ENCODE measurements at places on chromosomes 7 and 10.

DNA sequence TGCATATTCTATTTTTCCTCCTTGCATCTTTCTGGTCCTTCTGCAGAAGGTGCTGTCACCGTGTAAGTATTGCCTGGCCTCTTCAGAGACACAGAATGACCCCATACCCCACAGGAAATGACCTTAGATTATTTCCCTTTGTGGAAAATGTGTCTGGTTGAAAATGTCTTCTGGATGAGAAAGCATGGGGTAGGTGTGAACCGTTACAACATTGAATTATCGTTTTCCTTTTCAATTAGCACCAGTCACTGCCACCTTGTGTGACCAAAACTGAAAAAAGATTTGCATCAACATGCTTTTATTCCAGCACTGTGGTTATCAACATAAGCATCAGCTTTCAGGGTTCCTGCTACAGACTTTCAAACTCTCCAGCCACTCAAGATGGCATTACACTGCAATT, 58.0 kb upstream of the CELF2 start:
- DNase-seq: no peak

- DNase-seq: no peak
Measured at GRCh38 chr10:12364559-12364958, 15.2 kb downstream of the CAMK1D start.

DNA sequence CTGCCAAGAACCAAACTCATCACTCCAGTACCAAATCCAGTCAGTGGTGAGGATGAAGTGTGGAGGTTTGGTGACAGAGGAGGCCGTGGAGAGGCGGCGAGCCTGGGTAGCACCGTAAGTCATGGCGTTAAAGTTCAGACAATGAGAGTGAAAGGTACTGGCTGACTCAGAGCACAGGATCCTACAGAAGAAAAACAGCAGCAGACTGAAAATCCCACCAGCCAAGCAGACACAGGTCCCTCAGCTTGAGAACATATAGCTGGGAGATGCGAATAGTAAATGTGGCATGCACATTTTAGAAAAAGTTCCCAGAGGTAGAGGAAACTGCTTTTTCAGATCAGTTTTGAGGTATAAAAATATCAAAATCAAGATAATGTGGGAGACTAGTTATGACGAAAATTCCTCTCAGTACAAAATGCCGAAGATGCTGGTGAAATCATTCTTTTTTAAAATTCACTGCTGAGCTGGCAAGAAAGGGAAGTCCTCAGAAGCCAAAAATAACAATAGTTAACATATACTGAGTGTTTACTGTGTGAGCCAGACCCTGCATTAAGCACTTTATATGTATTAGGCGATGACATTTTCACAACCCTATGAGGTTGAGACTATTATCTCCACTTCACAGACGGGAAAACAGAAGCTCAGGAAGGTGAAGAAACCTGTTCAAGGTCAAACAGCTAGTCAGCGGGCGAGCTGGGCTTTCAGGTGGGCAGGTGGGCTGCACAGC, 20.9 kb downstream of the PARP12 start:
- DNase-seq: no peak

DNA sequence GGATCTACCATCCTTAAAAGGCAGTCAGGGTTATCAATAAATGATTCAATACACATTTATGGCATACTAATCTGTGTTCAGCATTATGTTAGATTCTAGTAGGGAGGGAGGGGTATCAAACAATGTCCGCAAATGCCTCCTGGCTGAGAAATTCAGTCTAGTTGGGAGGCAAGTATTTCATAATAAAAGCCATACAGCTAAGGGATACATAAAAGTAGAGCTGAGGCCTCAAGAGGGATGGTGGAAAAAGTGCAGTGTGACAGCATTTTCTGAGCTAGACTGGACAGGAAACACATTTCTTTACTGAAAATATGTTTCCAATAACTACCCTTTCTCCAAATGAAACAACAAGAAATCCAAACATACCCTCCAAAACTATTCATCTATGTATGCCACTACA, 152.8 kb upstream of the LRRN3 start:
- no peak for DNase-seq

DNA sequence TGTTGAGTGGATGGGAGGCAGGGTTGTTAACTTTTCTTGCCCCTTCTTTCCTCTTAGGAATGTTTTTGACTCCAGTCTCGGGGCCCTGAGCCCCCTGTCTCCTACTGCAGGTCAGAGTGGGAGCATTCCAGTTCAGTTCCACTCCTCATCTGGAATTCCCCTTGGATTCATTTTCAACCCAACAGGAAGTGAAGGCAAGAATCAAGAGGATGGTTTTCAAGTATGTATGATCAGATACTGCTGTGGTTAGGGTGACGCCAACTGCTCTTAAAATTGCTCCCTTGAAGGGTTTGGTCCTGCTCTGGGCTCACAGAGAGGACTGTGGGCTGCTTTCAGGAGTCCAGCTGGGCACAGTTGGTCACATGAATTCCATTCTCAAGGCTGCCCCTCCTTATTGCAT, 22.0 kb downstream of the VWA2 start:
- no peak for DNase-seq

DNA sequence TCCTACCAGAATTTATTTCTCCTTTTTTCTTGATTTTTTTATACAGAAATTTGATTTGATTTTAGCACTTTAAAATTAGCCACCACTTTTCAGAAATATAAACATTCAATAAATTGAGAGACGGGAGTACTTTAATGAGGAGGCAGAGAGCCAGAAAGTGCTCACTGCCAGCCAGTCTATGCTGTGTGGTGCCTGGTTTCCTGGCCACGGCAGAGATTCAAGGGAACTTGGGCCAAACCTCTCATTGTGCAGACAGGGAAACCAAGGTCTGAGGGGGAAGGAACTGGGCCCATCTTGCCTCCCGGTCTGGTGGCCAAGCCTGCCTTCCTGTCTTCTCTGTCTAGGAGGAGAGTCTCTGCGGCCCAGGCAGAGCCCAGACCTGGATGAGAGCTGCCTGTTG, 25.9 kb downstream of the ADAMTS14 start:
- no peak for DNase-seq

- no peak for DNase-seq
Measured at GRCh38 chr7:147079083-147079482, 962.5 kb downstream of the CNTNAP2 start.

- DNase-seq: no peak
Measured at GRCh38 chr10:929960-930624, 1.4 kb downstream of the LARP4B start.

GRCh38 chr7:105816266-105816843, 60.0 kb downstream of the ATXN7L1 start:
- no peak for DNase-seq

DNA sequence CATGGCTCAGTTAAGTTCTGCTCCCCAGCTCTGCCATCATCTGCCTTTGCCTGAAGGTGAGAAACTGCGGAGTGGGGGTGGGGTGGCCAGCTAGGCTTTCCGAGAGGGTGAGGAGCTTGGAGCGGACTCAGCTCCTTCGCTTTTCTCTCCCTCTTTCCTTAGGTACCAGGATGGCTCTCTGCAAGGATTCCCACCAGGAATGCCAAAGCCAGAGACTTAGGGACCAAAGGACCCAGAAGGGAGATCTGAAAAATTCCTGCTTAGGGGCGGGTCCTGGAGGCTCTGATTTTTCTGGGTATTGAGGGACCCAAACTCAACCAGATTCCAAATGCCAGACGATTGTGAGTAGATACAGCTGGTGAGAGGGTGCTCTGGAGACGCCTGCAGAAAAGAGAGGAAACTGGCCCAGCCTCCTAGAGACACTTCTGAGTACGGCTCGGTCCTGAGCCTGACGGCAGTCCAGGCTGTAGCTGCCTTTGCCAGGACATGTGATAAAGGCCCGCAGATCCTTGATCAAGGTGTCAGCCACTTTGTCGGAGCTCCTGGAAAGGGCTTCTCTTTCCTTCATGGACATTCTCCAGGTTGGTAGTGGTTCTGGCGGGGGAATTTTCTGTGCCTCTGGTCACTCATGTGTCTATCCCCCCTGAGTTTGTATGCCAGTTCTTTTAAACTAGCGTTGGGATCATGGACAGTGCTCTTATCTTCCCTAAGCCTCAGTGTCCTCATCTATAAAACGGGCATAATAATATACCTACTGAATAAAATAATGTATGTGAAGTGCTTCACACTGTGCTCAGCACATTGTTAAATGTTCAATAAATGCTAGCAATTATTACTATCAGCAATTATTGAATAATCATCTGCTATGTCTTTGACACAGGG, 42.5 kb upstream of the BTRC start:
- DNase-seq: no peak

DNA sequence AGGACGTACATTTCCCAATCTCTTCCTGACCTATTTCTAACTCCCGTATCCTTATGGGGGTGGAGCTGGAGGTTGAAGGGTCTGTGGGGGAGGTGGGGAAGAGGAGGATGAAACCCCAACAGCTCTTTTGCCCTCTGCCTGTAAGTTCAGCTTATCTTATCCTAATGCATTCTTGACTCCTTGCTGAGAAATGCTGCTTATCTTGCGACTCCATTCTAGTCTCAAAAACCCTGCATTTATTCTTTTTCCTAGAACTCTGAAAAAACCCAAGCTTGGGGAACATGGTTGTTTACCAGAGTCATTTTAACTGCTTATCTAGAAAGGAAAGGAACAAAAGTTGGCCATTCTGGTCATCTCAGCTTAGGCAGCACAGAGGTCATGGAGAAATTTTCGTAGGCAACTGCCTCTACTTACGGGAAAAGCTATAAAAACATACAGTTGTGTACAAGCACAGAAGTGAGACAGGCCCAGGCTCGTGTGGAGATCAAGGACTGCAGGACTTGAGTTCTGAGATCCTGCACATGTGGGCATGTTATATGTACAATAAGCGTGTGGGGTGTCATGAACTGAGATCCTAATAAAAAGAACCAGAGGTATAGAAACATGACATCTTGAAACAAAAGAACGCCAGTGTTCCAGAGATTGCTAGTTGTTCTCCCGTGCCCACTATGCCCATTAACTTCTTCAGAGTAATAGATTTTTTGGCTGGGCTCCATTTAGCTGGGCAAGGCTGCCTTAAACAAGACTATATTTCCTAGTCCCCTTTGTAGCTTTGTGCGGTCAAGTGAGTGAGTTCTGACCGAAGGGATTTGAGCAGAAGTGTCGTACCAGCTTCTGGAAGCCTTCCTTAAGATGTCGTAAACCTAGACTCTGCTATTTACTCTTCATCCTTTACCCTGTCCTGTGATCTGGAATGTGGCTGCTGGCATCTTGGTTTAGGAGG, 9.6 kb downstream of the INMT start:
- DNase-seq: no peak

DNA sequence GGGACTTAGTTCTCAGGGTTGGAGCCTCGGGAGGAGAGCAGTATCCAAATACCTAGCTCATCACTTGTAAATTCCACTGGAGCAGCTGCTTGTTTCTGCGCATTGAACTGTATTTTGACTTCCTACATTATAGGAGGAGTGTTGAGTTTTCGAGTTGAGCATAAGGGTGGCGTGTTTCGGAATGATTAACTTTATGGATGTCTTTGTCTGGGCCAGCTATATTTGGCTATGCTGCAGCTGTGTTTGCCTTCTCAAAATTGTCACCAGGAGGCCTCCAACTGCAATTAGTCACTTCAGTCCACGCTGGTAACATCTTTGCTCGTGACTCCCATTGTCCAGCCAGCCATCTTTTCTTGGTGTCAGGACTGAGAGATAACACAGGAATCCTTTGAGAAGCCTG, 9.1 kb downstream of the CELF2 start:
- DNase-seq: no peak

DNA sequence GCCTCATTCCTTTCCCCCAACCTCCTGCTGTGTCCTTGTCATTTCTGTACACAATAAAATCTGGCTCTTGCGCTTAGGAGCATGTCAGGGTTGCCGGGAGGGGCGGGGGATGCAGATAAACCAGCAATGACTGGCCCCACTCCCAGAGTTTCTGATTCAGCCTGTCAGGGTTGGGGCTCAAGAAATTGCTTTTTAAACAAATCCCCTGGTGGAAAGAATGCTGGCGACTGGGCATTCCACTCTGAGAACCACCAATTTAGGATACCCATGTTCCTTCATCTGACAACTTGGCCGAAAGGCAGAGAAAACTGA, 376.4 kb downstream of the TCERG1L start:
- no peak for DNase-seq

DNA sequence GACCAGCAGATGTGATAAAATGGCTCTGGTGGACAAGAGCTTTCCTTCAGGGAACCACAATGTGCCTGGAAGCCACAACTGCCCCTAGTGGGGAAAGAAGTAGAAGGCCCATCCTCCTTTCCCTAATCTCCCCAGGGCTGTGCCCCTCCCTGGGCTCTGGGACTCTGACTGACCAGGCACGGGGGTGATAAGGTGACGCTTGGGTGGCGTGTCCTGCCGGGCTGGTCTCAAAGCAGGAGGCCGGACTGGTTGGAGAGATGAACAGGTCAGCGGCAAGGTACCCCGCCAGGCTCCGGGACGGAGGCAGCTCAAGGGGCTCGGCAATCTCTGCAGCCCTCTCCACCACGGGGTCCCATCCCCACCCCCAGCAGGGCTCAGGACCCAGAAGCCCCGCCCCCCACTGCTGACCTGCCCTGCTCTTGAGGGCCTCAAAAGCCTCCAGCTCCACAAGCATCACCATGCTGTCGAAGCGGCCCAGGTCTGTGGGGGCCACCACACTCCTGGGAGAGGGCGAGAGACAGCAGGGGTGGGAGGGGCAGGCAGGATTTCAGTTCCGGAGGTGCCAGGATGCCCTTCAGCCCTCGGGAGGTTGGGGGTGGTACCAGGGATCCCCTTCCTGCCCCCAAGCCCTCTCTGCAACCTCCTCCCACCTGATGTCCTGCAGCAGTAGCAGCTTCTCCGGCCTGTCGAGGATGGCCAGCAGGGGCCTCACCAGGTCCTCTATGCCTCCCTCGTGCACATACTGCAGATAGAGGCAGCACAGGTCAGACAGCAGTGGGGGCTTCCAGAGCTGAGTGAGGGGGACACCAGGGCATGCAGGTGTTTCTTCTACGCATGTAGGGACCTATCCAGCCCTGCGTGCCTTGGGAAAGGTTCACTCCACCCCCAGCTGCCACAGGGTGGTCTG, 12.2 kb downstream of the LZTS2 start:
- DNase-seq: no peak

GRCh38 chr7:36281945-36282717, 107.5 kb upstream of the ANLN start:
- peak; percentile 33 for DNase-seq

DNA sequence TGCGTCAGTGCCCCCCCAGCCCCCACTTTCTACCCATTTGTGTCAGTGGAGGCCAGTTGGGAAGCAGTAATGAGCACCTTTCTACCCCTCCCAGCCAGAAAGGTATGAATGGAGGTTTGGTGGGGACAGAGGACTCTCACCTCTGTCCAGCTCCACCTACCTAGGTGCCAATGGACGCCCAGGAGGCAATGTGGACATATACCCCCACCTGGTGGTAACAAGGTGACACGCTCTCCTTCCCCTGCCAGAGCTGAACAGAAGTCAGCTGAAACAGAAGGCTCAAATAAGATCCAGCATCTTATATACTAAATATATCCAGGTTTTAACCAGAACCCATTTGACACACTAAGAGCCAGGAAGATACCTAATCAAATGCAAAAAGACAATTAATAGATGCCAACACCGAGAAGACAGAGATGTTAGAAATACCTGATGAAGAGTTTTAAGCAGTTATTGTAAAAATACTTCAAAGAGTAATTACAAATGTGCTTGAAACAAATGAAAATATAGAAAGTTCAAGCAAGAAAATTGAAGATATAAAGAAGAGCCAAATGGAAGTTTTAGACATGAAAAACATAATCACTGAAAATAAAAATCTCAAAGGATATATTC, 18.4 kb upstream of the SORCS3 start:
- DNase-seq: no peak

- no peak for DNase-seq
Measured at GRCh38 chr7:43888993-43889945, 17.1 kb downstream of the URGCP start.

GRCh38 chr10:29370097-29371092, 81.5 kb downstream of the LYZL1 start:
- DNase-seq: no peak
